ENCODE measurements at places on chromosomes 7 and 10. TPM values are rescaled to one million over a fixed set of nuclear protein-coding genes. Genes with fewer than 3 reads are reported as not detected.

The BUB3 gene
- 184 TPM for total RNA-seq

DNA sequence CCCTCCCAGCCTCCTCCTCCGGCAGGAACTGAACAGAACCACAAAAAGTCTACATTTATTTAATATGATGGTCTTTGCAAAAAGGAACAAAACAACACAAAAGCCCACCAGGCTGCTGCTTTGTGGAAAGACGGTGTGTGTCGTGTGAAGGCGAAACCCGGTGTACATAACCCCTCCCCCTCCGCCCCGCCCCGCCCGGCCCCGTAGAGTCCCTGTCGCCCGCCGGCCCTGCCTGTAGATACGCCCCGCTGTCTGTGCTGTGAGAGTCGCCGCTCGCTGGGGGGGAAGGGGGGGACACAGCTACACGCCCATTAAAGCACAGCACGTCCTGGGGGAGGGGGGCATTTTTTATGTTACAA, 83.3 kb downstream of the PAX2 start:
- no peak overlapping the region for H3K4me3 ChIP-seq
- H3K27ac ChIP-seq = no peak overlapping the region
- no peaks in the 10 kb centered on the region for H3K36me3 ChIP-seq
- H3K27me3 ChIP-seq = peaks cover 47% of the 10 kb centered on the region
- H3K4me1 ChIP-seq = peaks cover 37% of the 10 kb centered on the region

DNA sequence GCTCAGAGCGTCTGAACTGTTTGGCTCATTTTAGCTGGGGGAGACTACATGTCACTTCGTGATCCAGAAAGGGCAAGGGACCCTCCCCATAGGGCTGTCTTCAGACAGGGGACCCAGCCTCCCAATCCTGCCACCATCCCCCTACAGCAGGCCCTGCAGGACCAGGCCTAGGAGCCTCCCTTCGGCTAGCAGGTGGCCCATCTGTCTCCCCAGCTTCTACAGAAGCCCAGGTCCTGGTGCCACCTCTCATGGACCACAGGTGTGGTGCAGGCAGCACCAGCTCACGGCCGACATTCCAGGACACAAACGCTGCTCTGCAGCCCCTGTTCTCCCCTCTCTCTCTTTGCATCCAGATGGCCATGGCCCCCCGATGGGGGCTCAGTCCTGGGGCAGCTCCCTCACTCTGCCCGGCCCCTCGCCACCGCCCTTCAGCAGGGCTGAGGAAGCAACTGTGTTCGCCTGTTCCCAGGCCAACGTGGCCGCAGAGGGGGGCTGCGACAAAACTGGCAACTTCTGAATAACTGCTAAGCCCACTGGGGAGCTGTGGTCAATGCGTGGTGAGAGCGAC, 10.3 kb downstream of the TECPR1 start:
- no peak for DNase-seq
- H3K27me3 ChIP-seq = 0 out of 2 replicates have a peak, but pooled peaks cover under 1% of the 10 kb centered on the region
- H3K27ac ChIP-seq = no peak overlapping the region
- no peaks in the 10 kb centered on the region for H3K36me3 ChIP-seq

GRCh38 chr10:115657161-115657860, 564.1 kb downstream of the ATRNL1 start:
- no peak for DNase-seq
- H3K4me3 ChIP-seq = no peak overlapping the region
- no peaks in the 10 kb centered on the region for H3K36me3 ChIP-seq
- H3K4me1 ChIP-seq = no peaks in the 10 kb centered on the region
- H3K27me3 ChIP-seq = no peaks in the 10 kb centered on the region
- no peak overlapping the region for H3K27ac ChIP-seq

- H3K4me3 ChIP-seq = no peak overlapping the region
- H3K27ac ChIP-seq = no peak overlapping the region
- no peak for DNase-seq
Observed at GRCh38 chr10:25778646-25779045, 155.4 kb upstream of the MYO3A start.

GRCh38 chr10:43166880-43167497, 28.7 kb downstream of the CSGALNACT2 start:
- no peak for DNase-seq
- no peaks in the 10 kb centered on the region for H3K4me1 ChIP-seq
- no peak overlapping the region for H3K4me3 ChIP-seq

The FEZF1 gene
- total RNA-seq = not detected

The RGR gene
- total RNA-seq = not detected

The TBX20 gene
- total RNA-seq = not detected

GRCh38 chr10:12382157-12382548, 32.8 kb downstream of the CAMK1D start:
- H3K4me3 ChIP-seq = no peak overlapping the region
- no peaks in the 10 kb centered on the region for H3K4me1 ChIP-seq
- no peaks in the 10 kb centered on the region for H3K36me3 ChIP-seq

DNA sequence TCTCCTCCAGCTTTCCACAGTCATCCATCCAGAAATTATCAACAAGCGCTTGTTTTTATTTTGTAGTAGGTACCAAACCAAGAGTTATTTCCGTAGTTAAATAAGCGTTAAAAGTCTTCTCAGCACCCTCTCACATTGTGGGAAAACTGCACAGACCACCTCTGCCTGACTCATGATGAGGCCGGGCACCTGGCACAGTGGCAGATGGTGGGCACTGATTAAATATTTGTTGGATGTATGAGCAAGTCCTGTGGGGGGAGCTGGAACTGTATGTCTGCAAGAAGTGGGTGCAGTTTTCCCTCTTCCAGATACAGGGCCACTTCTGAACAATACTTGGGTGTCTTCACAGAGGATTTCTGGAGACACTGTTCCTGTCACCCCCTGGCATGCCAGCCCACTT, 5.3 kb upstream of the REPIN1 start:
- H3K27ac ChIP-seq = no peak overlapping the region
- H3K27me3 ChIP-seq = no peaks in the 10 kb centered on the region
- DNase-seq = no peak
- no peaks in the 10 kb centered on the region for H3K36me3 ChIP-seq
- peaks cover 24% of the 10 kb centered on the region for H3K4me1 ChIP-seq

DNA sequence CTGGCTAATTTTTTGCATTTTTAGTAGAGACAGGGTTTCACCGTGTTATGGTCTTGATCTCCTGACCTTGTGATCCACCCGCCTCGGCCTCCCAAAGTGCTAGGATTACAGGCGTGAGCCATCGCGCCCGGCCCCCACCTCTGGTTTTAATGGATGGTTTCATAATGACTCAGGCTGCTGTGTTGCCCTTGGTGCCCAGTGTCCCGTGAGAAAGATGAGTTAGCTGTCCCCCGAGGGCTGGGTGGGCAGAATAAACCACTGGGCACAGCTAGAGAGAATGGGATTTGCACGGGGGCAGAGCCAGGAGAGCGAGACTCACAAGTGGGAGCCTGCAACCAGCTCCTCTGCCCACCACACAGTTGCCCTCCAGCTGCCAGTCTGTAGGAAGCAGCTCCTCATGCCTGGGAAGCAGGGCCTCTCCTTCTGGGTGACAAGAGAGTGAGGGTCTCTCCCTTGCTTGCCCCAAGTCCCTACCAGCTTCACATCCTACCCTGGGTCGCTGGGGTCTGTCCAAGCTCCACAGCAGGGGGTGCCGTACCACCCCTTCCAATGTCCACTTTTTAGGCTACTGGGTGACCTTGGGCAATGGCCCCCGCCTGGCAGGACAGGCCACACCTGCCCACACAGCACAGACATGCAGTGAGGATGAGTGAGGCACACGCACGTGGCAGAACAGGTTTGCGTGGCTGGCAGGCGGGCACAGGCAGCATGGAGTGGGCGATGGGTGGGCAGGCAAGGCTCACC, 16.1 kb upstream of the NDST2 start:
- H3K27ac ChIP-seq = no peak overlapping the region
- no peak overlapping the region for H3K4me3 ChIP-seq
- peaks cover 24% of the 10 kb centered on the region for H3K36me3 ChIP-seq
- no peaks in the 10 kb centered on the region for H3K27me3 ChIP-seq

- DNase-seq = no peak
- no peak overlapping the region for H3K4me3 ChIP-seq
- peaks cover 57% of the 10 kb centered on the region for H3K36me3 ChIP-seq
- H3K27ac ChIP-seq = no peak overlapping the region
- no peaks in the 10 kb centered on the region for H3K4me1 ChIP-seq
- H3K27me3 ChIP-seq = no peaks in the 10 kb centered on the region
Observed at GRCh38 chr7:77626586-77627308, 69.5 kb upstream of the RSBN1L start.

- H3K36me3 ChIP-seq = no peaks in the 10 kb centered on the region
- H3K27me3 ChIP-seq = no peaks in the 10 kb centered on the region
- H3K4me1 ChIP-seq = peaks cover 39% of the 10 kb centered on the region
- H3K27ac ChIP-seq = peak overlapping the region; percentile 62
- H3K4me3 ChIP-seq = no peak overlapping the region
Observed at GRCh38 chr7:140322759-140323158, 75.6 kb downstream of the SLC37A3 start.

The OIT3 gene
- not detected for total RNA-seq

The TFEC gene
- total RNA-seq = not detected

GRCh38 chr10:52172581-52172980, 141.5 kb upstream of the DKK1 start:
- no peak for DNase-seq
- H3K27ac ChIP-seq = no peak overlapping the region
- no peaks in the 10 kb centered on the region for H3K27me3 ChIP-seq

The MRLN gene
- total RNA-seq = not detected

DNA sequence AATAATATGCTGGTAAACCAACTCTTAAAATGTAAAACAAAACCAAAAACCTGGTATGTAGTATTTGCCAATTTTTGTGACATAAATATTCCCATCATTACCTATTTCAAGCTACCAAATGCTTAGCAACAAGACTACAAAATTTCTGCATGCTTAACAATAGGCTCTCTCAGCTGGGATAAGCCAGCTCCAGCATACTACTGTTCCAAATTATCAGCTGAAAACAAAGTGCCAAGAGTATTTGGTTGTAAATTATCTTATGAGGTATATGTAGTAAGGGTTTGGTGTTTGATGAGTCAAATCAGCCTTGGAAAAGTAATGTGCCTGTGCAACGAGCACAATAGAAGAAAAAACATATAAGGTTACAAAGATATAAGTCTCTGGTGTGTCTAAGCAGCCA, 263.2 kb downstream of the HGF start:
- H3K4me3 ChIP-seq = no peak overlapping the region
- no peaks in the 10 kb centered on the region for H3K36me3 ChIP-seq
- DNase-seq = no peak
- H3K4me1 ChIP-seq = no peaks in the 10 kb centered on the region
- H3K27me3 ChIP-seq = no peaks in the 10 kb centered on the region
- H3K27ac ChIP-seq = no peak overlapping the region

DNA sequence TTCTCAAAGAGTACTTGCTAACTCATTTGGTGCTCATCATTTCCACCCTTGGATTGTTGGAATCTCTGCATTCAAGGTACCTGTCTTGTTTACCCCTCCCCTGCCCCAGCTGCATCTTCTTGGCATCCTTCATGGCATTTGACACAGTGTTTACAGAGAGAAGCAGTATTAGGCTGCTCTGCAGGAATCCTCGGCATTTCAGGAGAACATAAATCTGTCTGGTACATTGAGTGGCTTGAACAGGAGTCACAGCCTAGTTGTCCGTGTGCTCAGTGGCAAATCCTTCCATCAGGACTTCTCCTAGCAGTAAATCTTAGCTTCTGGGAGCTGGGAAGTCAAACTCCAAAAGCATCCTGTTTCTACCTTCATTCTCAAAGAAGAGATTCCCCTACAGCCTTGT, 136.8 kb upstream of the YAE1 start:
- H3K4me1 ChIP-seq = no peaks in the 10 kb centered on the region
- H3K36me3 ChIP-seq = no peaks in the 10 kb centered on the region
- no peak for DNase-seq

DNA sequence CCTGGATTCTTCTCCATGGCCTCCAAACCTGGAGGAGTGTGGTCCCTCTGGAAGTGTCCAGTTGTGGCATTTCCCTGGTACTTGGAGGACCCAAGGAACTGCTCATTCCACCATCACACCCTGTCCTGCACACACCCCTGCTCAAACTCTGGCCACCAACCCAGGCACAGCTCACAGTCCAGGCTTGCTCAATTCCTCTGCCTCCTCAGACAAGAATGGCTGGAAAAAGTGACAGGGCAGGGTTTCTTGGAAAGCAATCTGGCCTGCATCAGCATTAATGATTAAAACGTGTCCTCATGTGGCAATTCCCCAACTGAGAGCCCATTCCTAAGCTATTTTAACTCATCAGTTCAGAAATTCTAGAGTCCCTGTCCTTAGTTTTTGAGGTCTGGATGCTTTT, 17.2 kb upstream of the TPST1 start:
- DNase-seq = no peak
- H3K36me3 ChIP-seq = no peaks in the 10 kb centered on the region
- no peak overlapping the region for H3K27ac ChIP-seq
- H3K4me3 ChIP-seq = no peak overlapping the region
- H3K27me3 ChIP-seq = peaks cover 23% of the 10 kb centered on the region
- H3K4me1 ChIP-seq = no peaks in the 10 kb centered on the region

GRCh38 chr10:81680359-81680758, 194.6 kb upstream of the NRG3 start:
- DNase-seq = no peak
- H3K4me3 ChIP-seq = no peak overlapping the region
- H3K36me3 ChIP-seq = no peaks in the 10 kb centered on the region
- H3K27me3 ChIP-seq = no peaks in the 10 kb centered on the region
- H3K27ac ChIP-seq = no peak overlapping the region
- no peaks in the 10 kb centered on the region for H3K4me1 ChIP-seq

DNA sequence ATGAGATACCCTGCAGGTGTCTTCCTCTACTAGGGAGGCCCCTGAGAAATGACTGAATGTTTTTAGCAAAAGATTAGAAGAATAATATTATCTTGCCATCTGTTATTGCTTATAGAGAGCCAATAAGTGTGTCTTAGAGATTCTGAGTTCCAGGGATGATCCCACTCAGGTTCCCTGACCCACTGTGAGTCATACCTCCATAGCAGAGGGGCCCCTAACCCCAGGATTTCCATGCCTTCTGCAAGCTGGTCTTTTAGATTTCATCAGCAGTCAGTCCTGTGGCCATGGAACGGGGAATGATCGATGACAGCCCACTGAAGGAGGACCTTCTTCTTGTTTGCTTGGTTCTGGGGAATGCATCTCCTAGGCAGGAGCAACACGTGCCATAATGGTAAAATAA, 333.4 kb downstream of the KCNMA1 start:
- no peaks in the 10 kb centered on the region for H3K27me3 ChIP-seq
- H3K36me3 ChIP-seq = no peaks in the 10 kb centered on the region
- no peak for DNase-seq
- no peak overlapping the region for H3K27ac ChIP-seq

GRCh38 chr10:60953420-60953819, 9.4 kb upstream of the RHOBTB1 start:
- no peak overlapping the region for H3K4me3 ChIP-seq
- no peaks in the 10 kb centered on the region for H3K27me3 ChIP-seq
- DNase-seq = no peak
- H3K27ac ChIP-seq = no peak overlapping the region
- H3K36me3 ChIP-seq = no peaks in the 10 kb centered on the region
- no peaks in the 10 kb centered on the region for H3K4me1 ChIP-seq

The ADRB1 gene
- total RNA-seq = 0.11 TPM

- H3K27me3 ChIP-seq = no peaks in the 10 kb centered on the region
- no peak for DNase-seq
- no peak overlapping the region for H3K4me3 ChIP-seq
- H3K36me3 ChIP-seq = no peaks in the 10 kb centered on the region
- peaks cover 25% of the 10 kb centered on the region for H3K4me1 ChIP-seq
Observed at GRCh38 chr10:73907841-73908517, 3.0 kb upstream of the PLAU start.

DNA sequence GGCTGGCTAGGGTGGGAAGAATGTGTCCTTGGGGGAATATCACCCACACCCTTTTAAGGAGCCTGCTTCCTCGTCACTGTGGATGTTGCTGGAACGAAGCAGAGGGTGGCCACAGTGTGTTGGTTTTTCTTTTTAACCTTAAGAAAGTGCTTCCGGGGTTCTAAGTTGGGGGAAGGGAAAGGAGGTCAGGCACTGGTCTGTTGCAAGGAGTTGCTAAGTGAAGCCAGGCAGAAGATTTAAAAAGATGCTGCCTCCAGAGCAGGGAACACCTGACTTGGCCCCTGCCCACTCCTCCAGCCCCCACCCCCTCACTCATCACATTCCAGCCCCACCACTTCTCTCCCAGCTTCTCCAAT, 213.1 kb downstream of the EMX2 start:
- no peaks in the 10 kb centered on the region for H3K27me3 ChIP-seq
- DNase-seq = no peak
- H3K36me3 ChIP-seq = no peaks in the 10 kb centered on the region

Data from K562 (cell line).